ENCODE measurements at places on chromosomes 3 and 15.

- H3K27ac ChIP-seq = no peak overlapping the region
- no peaks in the 10 kb centered on the region for H3K36me3 ChIP-seq
- DNase-seq = no peak
- no peaks in the 10 kb centered on the region for H3K27me3 ChIP-seq
- peaks cover 5% of the 10 kb centered on the region for H3K4me1 ChIP-seq
- no peak overlapping the region for H3K4me3 ChIP-seq
These were observed 80.8 kb upstream of the SKOR1 start for GRCh38 chr15:67744331-67745072.

GRCh38 chr3:37812499-37812896 lies 49.2 kb upstream of the CTDSPL start:
- H3K36me3 ChIP-seq = peaks cover 14% of the 10 kb centered on the region
- no peak overlapping the region for H3K4me3 ChIP-seq

GRCh38 chr15:92909136-92909781 lies 9.1 kb downstream of the CHD2 start:
- no peaks in the 10 kb centered on the region for H3K36me3 ChIP-seq
- H3K4me3 ChIP-seq = no peak overlapping the region
- DNase-seq = no peak
- peaks cover 8% of the 10 kb centered on the region for H3K27me3 ChIP-seq
- no peak overlapping the region for H3K27ac ChIP-seq

DNA sequence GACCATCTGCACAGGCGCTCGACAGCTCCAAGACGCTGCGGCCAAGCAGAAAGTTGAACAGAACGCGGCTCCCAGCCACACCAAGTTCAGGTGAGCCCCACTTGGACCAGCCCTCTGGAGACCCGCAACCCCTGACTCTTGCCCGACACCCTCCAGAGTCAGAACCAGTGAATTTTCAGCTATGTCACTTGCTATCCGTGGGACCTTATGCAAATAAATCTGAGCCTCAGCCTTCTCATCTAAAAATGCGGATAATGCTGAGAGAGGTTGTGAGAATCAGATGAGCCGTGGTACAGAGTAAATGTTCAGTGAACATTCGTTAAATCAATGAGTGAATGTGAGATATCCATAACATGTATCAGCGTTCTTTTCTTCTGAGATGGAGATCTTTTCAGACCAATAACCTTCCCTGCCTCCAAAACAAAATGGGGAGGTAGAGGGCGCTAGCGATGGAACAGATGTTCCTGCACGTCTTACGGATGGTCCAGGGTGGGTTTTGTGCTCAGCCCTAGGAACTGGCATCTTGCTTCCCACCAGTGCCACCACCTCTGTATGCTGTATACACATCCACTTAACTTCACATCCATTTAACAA lies 524 bp downstream of the MRPS11 start:
- DNase-seq = no peak
- H3K4me3 ChIP-seq = peak overlapping the region; percentile 97
- peaks cover 5% of the 10 kb centered on the region for H3K27me3 ChIP-seq
- peaks cover 14% of the 10 kb centered on the region for H3K4me1 ChIP-seq

DNA sequence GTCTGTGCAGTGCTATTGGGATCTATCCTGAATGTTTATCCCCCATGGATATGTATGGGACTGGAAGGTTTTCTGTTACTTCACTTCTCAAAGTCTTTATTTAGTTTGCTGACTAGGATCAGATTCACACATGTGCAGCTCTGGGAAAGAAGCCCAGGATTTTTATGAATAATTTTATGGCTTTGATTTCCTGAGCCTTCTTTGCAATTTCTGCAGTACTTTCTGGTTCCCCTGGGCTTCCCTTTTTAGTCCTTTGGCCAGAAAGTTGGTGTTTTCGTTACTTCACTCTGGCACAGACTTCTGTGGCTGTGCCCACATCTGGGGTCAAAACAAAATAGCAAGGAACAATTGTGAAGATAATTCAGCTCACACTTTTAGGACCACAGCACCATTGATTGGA lies 721.0 kb downstream of the OTOL1 start:
- no peak overlapping the region for H3K27ac ChIP-seq
- H3K4me1 ChIP-seq = no peaks in the 10 kb centered on the region
- H3K27me3 ChIP-seq = no peaks in the 10 kb centered on the region
- H3K36me3 ChIP-seq = no peaks in the 10 kb centered on the region
- DNase-seq = no peak
- H3K4me3 ChIP-seq = no peak overlapping the region

- H3K4me3 ChIP-seq = no peak overlapping the region
- no peaks in the 10 kb centered on the region for H3K4me1 ChIP-seq
- DNase-seq = no peak
- H3K36me3 ChIP-seq = peaks cover 26% of the 10 kb centered on the region
These were observed 14.9 kb upstream of the TMCC1 start for GRCh38 chr3:129908417-129908816.

- no peaks in the 10 kb centered on the region for H3K27me3 ChIP-seq
- H3K4me3 ChIP-seq = no peak overlapping the region
- no peak overlapping the region for H3K27ac ChIP-seq
- no peaks in the 10 kb centered on the region for H3K4me1 ChIP-seq
- DNase-seq = no peak
These were observed 99.8 kb downstream of the MECOM start for GRCh38 chr3:169563775-169564059.

- H3K4me3 ChIP-seq = peak overlapping the region; percentile 84
- peaks cover 56% of the 10 kb centered on the region for H3K4me1 ChIP-seq
- H3K36me3 ChIP-seq = no peaks in the 10 kb centered on the region
- peaks cover 18% of the 10 kb centered on the region for H3K27me3 ChIP-seq
These were observed 4.0 kb downstream of the TLE3 start for GRCh38 chr15:70093481-70094319.

DNA sequence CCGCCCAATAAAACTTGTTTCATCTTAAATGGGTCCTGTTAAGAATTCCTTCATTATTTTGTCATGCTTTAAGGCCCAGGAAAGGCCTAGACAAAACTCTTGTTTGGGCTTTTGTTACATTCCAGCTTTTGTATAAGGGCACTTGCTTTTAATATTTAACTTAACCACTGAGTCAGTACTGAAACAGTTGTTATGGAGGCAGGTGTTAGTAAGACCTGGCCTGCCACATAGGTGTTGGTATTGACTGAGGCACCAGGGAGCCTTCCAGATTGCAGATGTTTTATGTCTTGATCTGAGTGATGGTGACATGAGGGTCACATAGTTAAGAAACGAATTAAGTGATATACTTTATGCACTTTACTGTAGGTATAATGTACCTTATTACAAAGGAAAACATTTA lies 274.9 kb upstream of the TGFBR2 start:
- H3K4me3 ChIP-seq = no peak overlapping the region
- H3K36me3 ChIP-seq = no peaks in the 10 kb centered on the region
- H3K27ac ChIP-seq = no peak overlapping the region
- no peaks in the 10 kb centered on the region for H3K4me1 ChIP-seq

- peaks cover 3% of the 10 kb centered on the region for H3K27me3 ChIP-seq
- H3K36me3 ChIP-seq = peaks cover 5% of the 10 kb centered on the region
- no peak overlapping the region for H3K27ac ChIP-seq
- H3K4me3 ChIP-seq = no peak overlapping the region
- no peak for DNase-seq
These were observed 258.9 kb downstream of the PDZRN3 start for GRCh38 chr3:73365756-73366397.

- peaks cover 5% of the 10 kb centered on the region for H3K4me1 ChIP-seq
- DNase-seq = no peak
- peaks cover 2% of the 10 kb centered on the region for H3K27me3 ChIP-seq
- no peak overlapping the region for H3K4me3 ChIP-seq
- no peak overlapping the region for H3K27ac ChIP-seq
These were observed 57.2 kb upstream of the CACNA2D3 start for GRCh38 chr3:54065140-54065539.

DNA sequence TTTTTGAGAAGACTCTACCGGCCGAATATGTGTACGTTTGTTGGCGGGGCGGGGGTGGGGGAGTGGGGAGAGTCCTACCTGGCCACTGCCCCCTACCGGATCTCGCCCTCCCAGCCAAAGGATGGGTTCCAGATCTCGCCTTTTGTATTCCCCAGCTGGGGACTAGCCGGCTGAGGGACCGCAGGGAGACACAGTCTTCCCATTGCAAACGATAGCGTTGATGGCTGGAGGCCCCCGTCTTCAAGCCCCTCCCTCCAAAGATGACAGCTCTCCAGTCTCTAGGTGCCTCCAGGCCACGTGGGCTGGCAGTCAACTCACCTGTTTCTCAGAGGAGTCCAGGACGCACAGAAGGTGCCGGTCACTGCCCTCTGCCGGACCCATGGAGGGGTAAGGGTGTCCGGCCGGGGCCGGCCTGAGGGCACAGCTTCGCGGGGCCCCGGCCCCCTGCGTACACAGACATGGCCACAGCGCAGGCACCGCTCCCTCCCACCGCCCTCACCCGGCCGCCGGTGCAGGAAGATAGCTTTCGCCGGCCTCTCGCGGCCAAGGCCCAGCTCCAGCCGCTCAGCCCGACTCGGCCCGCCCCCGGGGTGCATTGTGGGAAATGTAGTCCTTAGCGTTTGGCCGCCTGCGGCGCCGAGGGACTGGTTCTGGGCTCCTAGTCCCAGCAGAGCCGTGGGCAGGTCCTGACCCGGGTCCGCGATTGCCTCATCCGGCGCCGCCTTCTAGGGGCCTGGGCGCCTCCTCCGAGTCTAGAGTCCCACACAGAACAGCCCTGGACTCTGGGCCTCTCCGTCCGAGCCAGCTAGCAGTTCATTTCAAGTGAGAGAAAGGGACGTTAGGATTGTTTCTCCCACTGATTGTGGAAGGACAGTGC lies at the start of gene MON1A:
TSS of gene MON1A (minus strand) at position 521 of the 877 bp plus-strand sequence. CDS start 16,465 bp downstream, outside the sequence.
- peaks cover 6% of the 10 kb centered on the region for H3K4me1 ChIP-seq
- no peaks in the 10 kb centered on the region for H3K36me3 ChIP-seq
- H3K27ac ChIP-seq = peak within 1 kb of the TSS; percentile 80
- H3K4me3 ChIP-seq = peak within 1 kb of the TSS; percentile 90
- peaks cover 4% of the 10 kb centered on the region for H3K27me3 ChIP-seq

DNA sequence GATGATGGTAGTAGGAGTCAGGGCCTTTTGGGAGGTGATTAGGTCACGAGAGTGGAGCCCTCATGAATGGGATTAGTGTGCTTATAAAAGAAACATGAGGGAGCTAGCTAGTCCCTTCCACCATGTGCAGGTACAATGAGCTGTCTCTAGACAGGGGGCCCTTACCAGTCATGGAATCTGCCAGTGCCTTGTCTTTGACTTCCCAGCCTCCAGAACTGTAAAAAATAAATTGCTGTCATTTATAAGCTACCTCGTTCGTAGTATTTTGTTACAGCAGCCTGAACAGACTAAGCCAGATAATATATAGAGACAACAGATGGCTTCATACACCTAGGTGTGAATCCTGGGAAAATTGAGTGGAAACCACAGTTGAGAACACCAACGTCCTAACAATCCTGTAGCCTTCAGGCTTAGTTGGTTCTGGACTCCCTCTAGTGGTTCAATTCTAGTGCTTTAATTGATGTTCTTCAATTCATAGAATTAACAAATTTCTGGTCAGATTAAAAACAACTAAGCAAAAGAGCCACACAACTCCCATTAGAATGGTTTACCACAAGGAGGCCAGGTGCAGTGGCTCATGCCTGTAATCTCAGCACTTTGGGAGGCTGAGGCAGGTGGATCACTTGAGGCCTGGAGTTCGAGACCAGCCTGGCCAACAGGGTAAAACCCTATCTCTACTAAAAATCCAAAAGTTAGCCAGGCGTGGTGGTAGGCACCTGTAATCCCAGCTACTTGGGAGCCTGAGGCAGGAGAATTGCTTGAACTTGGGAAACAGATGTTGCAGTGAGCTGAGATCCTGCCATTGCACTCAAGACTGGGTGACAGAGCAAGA lies 21.3 kb upstream of the GATM start:
- no peak overlapping the region for H3K27ac ChIP-seq
- DNase-seq = no peak
- no peaks in the 10 kb centered on the region for H3K4me1 ChIP-seq
- H3K4me3 ChIP-seq = no peak overlapping the region

DNA sequence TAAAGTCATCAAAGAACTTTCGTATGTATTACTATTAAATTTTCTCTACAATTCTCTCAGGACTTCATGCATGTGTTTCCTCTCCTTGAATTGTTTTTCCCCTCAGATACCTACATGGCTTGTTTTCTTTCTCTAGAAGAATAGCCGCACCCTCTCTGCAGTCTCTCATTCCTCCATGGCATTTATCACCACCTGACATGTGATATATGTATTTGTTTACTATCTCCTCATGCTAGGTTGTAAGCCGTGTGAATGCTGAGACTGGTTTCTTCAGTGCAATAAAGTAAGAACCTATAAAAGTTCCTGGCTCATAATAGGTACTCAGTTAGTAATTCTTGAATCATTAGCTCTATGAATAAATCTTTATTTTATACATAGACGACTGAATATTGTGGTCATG lies 149.2 kb downstream of the CNTN4 start:
- H3K36me3 ChIP-seq = no peaks in the 10 kb centered on the region
- peaks cover 2% of the 10 kb centered on the region for H3K27me3 ChIP-seq
- H3K4me1 ChIP-seq = no peaks in the 10 kb centered on the region
- DNase-seq = no peak
- H3K27ac ChIP-seq = no peak overlapping the region

- H3K4me3 ChIP-seq = no peak overlapping the region
- no peaks in the 10 kb centered on the region for H3K4me1 ChIP-seq
- no peak for DNase-seq
These were observed 23.7 kb downstream of the SH3GL3 start for GRCh38 chr15:83470887-83471286.

DNA sequence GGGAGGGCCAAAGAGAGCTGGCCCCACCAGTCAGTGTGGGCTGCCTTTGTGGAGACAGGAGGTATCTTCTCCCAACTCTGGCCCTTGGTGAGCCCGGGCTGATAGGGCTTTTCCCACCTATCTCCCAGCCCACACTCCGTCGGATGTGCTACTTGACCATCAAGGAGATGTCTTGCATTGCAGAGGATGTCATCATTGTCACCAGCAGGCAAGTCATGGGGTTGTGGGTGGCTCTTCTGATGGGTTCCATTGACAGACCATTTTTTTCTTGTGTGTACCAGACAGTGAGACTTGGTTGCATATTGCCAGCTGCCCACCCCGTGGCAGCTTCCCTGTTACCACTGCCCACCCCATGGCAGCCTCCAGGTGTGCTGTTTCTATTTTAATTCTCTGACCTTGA lies 3.3 kb downstream of the COPG1 start:
- H3K36me3 ChIP-seq = no peaks in the 10 kb centered on the region
- peaks cover 6% of the 10 kb centered on the region for H3K27me3 ChIP-seq
- DNase-seq = no peak
- no peak overlapping the region for H3K4me3 ChIP-seq
- no peak overlapping the region for H3K27ac ChIP-seq

GRCh38 chr15:85168642-85169173 lies 187.1 kb downstream of the PDE8A start:
- H3K4me1 ChIP-seq = no peaks in the 10 kb centered on the region
- DNase-seq = peak; percentile 28
- H3K27ac ChIP-seq = no peak overlapping the region

GRCh38 chr15:74525945-74526344 lies 15.1 kb upstream of the ARID3B start:
- no peaks in the 10 kb centered on the region for H3K36me3 ChIP-seq
- peaks cover 3% of the 10 kb centered on the region for H3K27me3 ChIP-seq

GRCh38 chr3:146929696-146930095 lies 324.6 kb upstream of the PLSCR5 start:
- no peak overlapping the region for H3K4me3 ChIP-seq
- DNase-seq = no peak
- no peak overlapping the region for H3K27ac ChIP-seq
- H3K27me3 ChIP-seq = peaks cover 5% of the 10 kb centered on the region
